ENCODE measurements at places on chromosomes 11 and 22. TPM values are rescaled to one million over a fixed set of nuclear protein-coding genes. Genes with fewer than 3 reads are reported as not detected.

GRCh38 chr22:46652081-46652846 lies 32.1 kb downstream of the GRAMD4 start:
- no peak for DNase-seq

- no peak for DNase-seq
These were observed at the start of gene OMP for GRCh38 chr11:77102246-77103210. TSS of gene OMP (plus strand) at chr11:77102840. CDS start at chr11:77102840, 0 bp downstream.

ABCG4 gene
- not detected for polyA plus RNA-seq

LRRC4C gene
- polyA plus RNA-seq = not detected

- DNase-seq = no peak
These were observed 31.6 kb downstream of the EIF3F start for GRCh38 chr11:8018484-8019313.

- no peak for DNase-seq
These were observed 93.9 kb downstream of the TRMU start for GRCh38 chr22:46429325-46429853.

DNA sequence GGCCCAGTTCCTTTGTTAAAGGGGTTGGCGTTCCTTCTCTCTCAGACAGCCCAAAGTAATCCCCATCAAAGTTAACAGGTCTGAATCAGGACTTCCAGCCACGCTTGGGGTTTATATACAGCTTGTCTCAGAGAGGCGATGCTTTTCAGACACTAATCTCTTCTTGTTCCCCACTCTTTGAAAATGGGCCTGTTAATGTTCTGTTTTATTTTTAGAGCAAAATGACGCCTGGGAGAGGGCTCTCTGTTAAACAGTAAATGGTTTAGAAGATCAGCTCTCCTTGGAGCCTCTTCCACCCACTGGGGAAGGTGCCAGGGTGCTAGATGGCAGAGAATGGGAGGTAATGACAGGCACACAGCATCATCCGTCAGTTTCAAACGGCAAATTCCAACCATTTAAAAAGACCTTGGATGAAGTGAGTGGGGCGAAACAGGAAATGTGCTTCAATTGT lies 235.9 kb upstream of the NARS2 start:
- DNase-seq = no peak

UBQLNL gene
- not detected for polyA plus RNA-seq

SAAL1 gene
- polyA plus RNA-seq = 57.5 TPM

- DNase-seq = no peak
These were observed 23.9 kb upstream of the ZC3H12C start for GRCh38 chr11:110069158-110069737.

DNA sequence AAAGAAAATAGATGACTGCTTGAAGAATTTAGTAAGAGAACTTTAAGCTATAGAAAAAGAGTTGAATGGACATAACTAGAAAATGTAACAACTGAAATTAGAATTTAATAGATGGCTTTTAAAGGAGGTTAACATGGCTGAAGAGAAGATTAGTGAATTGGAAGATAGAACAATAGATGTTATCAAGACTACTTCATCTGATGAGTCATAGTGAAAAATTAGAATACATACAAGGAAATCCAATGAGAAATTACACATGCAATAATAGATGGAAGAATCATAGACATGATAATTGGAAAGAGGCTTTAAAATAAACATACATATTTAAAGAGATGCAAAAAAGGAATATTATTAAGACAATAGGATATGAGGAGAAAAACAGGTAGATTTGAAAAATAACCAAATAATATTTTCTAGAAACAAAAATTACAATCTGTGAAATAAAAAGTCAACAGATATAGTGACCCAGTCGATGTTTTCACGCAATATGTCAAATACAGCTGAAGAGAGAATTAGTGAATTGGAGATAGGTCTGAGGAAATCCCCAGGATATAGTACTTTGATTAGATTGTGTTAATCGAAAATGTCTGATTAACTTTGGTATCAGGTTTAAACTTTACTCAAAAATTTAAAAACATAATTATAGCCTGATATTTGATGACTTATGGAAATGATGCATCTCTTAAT lies 28.2 kb downstream of the CAT start:
- no peak for DNase-seq

GRCh38 chr11:74473382-74474173 lies 6.2 kb upstream of the KCNE3 start:
- no peak for DNase-seq

GRCh38 chr11:17770048-17770652 lies 35.6 kb downstream of the KCNC1 start:
- no peak for DNase-seq

SLC22A6 gene
- polyA plus RNA-seq = not detected

DNA sequence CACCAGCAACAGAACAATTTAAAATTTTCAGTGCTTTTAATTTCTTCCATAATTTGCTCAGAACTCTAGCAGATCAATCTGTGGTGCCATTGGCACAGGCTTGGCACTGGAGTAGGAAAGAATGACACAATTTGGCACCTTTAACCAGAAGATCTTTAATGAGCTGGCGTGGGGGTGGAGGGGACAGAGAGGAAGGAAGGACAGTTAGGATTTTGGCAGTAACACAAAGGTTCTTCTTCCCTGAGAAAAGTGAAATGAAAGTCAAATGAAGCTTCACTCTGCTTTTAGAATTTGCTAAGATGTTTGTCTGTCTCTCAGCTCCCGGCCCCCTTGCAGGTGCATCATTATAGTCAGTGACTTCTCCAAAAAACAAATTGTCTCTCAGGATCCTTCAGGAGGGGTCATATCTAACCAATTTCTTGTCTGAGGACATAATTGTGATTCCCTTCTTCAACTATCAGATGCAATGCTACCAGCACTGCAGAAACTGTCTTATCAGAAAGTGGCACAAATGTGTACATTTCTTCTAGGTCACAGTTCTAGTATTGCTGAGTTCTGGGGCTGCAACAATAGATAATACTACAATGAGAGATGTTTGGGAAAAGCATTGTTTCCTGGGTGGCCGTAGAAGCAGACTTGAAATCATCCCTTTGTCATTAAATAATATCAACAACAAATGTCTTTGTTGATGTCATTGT lies 66.8 kb downstream of the CSTPP1 start:
- DNase-seq = no peak

DNA sequence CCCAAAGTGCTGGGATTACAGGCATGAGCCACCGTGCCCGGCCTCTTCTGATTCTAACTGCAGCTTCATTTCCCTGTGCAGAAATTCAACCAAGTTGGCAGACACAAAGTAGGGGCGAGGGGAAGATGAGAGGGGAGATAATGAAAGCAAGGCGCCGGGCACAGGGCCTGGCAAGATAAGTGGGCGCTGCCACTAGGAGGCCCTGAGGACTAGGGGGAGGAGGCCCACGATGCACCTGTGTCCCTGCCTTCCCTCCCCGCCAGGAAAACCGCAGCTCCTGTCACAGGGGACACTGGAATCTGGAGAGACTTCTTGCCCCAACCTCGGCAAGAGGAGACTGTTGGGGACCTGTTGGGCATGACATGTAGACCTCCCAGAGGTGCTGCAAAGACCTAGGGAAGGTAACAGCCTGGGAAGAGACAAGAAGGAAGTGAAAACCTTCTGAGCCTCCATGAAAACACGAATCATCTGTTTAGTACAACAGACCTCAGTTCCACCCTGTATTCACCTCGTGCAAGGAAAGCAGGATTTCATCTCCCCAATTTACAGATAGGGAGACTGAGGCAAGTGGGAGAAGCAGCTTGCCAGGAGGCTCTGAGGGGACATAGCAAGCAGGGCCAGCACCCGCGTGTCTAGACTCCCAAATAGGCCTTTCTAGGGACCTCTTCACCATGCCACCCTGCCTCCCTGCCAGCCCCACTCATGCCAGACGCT lies 3.1 kb upstream of the LGALS1 start:
- DNase-seq = no peak

PATE4 gene
- 0.17 TPM for polyA plus RNA-seq

GRCh38 chr11:113195728-113196127 lies 118.7 kb upstream of the TTC12 start:
- DNase-seq = no peak

- DNase-seq = no peak
These were observed 97.2 kb downstream of the JRKL start for GRCh38 chr11:96486890-96487611.

CD6 gene
- polyA plus RNA-seq = 7.2 TPM

ACR gene
- polyA plus RNA-seq = not detected
